Stimulated activated naive CD8-positive, alpha-beta T cell treated with anti-CD3 and anti-CD28 coated beads, Interleukin-15, amount 100 ng/mL, for 72 hours (primary cell): ENCODE measurements at places on chromosomes 3 and 15.

GRCh38 chr15:62275831-62276230 lies 110.7 kb upstream of the C2CD4B start:
- DNase-seq: no peak

DNA sequence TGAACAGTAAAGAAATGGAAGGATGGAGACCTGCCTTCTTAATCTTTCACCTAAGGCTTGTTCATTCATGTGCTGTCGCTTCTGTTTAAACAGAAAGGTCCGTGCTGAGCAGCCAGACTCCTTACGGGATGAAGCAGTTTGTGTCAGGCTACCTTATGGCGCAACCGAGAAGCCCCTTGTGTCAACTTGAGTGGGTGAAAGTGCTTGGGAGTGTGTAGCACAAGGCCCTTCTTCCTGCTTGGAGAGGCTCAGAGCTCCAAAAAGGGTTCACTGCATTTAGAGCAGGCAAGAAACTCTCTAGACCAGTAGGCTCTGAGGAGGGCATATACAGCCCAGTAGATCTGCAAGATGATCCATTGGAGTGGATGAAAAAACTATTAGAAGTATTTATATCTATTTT lies 16.0 kb downstream of the CAPN3 start:
- DNase-seq: no peak

GRCh38 chr15:62975515-62975914 lies 67.0 kb upstream of the TPM1 start:
- no peak for DNase-seq

GRCh38 chr3:106688464-106688863 lies 688.8 kb upstream of the CCDC54 start:
- no peak for DNase-seq

- no peak for DNase-seq
Measured at GRCh38 chr3:16668776-16669545, 63.7 kb upstream of the DAZL start.

DNA sequence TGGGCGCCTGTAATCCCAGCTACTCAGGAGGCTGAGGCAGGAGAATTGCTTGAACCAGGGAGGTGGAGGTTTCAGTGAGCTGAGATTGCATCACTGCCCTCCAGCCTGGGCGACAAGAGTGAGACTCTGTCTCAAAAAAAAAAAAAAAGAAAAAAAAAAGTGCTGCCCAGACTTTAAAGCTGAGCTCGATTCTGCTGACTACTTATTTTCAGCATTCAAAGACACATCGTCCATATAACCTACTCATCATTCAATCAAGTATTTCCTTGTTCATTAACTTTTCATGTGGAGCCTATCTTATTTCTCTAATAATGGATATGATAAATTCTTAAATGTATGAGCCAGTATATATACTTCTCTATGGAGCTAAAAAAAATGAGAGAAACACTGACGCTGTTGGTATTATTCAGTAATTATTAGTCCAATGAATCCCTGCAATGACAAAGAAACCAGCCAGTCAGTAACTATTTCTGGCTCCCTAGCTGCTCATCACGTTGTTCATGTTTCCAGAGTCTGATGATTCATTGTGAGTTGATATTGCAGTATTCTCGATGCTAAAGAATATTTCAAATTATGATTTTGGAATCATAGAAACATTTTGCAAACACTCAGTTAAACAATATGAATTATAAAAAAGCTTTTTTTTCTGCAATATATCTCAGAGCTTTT lies 111.9 kb downstream of the RAP2B start:
- no peak for DNase-seq

DNA sequence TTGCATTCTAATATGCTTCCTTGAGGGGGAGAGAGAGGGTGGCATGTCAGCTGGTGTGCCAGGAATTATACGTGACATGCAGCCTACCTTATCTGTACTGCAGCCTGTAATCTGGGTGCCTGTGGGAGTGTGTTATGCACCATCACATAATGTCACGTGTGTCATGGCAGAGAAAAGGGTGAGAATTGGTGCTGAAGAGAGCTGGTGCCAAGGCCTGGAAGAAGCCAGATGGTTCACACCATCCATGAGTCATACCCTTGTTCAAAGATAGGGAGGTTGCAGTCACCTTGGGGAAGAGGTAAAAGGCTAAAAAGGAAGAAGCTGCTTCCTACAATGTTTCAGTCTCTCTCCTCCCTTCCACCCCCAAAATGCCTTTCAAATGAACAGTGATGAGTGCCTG lies 5.3 kb downstream of the BRPF1 start:
- no peak for DNase-seq

DNA sequence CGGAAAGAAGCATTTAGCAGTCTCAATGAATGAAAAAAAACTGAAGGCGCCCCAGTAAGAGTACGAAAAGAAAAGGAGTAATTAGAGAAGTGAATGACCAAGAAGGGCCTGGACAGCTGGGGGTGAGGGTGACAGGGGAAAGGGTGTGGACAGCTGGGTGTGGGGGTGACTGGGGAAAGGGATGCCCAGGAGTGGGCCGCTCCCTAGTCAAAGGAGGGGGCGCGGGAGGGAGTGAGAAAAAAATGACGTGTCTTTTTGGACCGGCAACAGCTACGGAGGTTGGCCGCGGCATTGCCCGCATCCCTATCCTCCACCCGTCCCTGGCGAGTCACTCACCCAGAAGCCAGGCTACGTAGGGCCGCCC lies 274 bp upstream of the ZCWPW2 start:
- DNase-seq: no peak

GRCh38 chr15:101135532-101136166 lies 116.2 kb downstream of the CHSY1 start:
- peak; percentile 66 for DNase-seq
